Thoracic aorta (tissue), 2 donors: ENCODE measurements at places on chromosomes 5 and 9. TPM values are rescaled to one million over a fixed set of nuclear protein-coding genes. Genes with fewer than 3 reads are reported as not detected.

Gene GABRA1
- total RNA-seq: not detected

Gene CCDC152
- 4.7 TPM for total RNA-seq

- DNase-seq: no peak
These were observed 106.3 kb upstream of the NR3C1 start for GRCh38 chr5:143509758-143510221.

Gene ABCA1
- total RNA-seq: 79.7 TPM

- DNase-seq: no peak
These were observed 9.4 kb downstream of the MYOZ3 start for GRCh38 chr5:150670275-150670947.

DNA sequence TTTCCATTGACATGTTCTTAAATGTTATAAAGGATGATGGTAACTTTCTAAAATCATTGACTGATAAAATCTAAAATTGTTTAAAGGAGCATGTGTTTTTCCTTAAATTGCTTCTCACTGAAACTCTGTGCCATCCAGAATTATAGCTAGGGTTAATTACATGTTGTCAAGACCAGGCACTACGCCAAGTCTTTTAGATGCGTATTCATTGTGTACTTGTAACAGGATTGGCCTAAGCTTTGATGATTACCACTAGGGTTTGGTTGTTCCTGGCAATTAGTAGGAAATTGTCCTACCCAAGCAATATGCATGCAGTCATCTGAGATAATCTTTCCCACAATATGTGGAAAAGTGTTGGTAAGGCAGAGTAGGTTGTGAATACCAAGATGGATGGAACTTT lies 43.8 kb downstream of the PRKACG start:
- no peak for DNase-seq

Gene TPPP
- 9.9 TPM for total RNA-seq
